G401 (cell line): ENCODE measurements at places on chromosomes 5 and 9. TPM values are rescaled to one million over a fixed set of nuclear protein-coding genes. Genes with fewer than 3 reads are reported as not detected.

The SOX30 gene
- not detected in 2 replicates for total RNA-seq

The NACC2 gene
- 12.8 and 13.9 TPM in 2 replicates for total RNA-seq

- no peak for DNase-seq
These were observed 25.7 kb upstream of the IL9 start for GRCh38 chr5:135921388-135921787.

DNA sequence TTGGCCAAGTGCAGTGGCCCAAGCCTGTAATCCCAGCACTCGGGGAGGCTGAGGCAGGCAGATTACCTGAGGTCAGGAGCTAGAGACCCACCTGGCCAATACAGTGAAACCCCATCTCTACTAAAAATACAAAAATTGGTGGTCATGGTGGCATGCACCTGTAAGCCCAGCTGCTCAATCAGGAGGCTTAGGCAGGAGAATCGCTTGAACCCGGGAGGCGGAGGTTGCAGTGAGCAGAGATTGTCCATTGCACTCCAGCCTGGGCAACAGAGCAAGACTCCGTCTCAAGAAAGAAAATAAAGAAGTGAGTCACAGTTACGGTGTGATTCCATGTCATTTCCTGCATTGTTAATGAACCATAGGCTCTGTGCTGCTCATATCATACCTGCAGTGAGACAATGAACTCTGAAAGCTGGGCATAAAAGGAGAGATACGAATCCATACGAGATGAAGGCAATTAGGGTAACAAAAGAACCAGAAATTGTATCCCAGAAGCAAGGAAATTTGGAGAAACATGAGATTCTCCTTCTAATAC, 44.6 kb downstream of the TIMD4 start:
- no peak for DNase-seq

- DNase-seq: peak; percentile 59
These were observed 34.6 kb upstream of the NFIB start for GRCh38 chr9:14348373-14349145.

GRCh38 chr5:126826619-126827215, 49.8 kb downstream of the LMNB1 start:
- DNase-seq: no peak
